ENCODE measurements at places on chromosomes 5 and 9.

GRCh38 chr9:88037285-88037845, 63.0 kb upstream of the CDK20 start:
- DNase-seq: no peak

GRCh38 chr5:147479444-147479843, 30.4 kb downstream of the DPYSL3 start:
- DNase-seq: no peak

DNA sequence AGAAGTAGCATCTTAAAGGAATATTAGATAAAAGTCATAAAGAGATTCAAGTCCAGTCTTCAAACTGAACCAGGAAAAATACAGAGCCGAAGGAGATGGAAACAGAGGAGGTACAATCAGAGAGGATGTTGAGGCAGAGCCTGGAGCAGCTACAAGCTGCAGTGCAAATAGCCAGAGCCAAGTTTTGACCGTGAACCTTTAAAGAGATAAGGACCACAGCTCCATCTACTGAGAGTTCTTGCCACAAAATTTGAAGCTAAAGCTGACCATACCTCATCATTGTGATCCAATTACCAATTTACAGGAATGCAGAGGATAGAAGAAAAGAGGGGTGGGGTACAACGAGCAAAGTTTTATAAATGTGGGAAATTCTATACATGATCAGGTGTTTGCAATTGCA, 10.4 kb upstream of the DEPDC1B start:
- no peak for DNase-seq

DNA sequence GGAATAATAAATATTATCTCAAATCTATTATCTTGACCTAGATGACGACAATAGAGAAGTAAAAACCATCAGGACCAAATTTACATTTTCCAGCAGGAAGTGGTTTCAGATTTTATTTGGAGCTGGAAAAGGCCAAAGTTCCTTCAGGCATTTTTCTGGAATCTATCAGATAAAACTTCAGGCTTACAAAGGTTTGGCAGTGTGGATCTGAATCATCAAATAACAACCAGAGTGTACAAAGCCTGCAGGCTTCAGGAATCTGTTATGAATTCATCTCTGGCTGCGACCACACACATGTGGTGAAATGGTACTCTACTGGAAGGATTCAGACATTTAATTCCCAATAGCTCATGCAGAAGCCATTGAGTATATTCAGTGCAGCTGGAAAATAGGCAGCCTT, 726.4 kb upstream of the GRAMD2B start:
- peak; percentile 75 for DNase-seq

- DNase-seq: no peak
Observed at GRCh38 chr5:74894351-74894750, 28.2 kb upstream of the FAM169A start.

DNA sequence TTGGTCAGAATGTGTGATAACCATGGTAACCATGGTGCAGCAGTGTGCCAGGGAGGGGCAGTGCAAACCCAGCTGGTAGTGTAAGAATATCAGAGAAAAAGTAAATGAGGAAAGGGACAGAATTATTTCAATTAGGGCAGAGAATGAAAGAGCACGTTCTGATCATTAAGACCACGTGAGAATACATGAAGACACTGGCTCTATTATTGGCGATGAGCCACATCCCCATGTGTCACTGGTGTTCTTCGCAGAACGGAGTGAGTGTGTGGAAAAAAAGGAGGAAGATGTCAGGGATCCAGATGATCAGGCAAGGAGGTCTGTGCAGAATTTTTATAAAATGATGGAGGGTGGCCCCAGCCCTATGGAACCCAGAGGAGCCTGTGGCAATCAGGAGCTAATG, 315.5 kb downstream of the SEMA5A start:
- no peak for DNase-seq

- DNase-seq: peak; percentile 31
Observed at GRCh38 chr5:160221082-160221481, 8.2 kb upstream of the FABP6 start.

Data from kidney tubule cell (primary cell).